ENCODE measurements at places on chromosomes 2 and 18. TPM values are rescaled to one million over a fixed set of nuclear protein-coding genes. Genes with fewer than 3 reads are reported as not detected.

Gene CD28
- not detected for total RNA-seq

Gene CCDC74A
- 17.3 TPM for total RNA-seq

Gene CROCC2
- not detected for total RNA-seq

Gene C2orf49
- total RNA-seq = 17.3 TPM

Gene MYL12A
- total RNA-seq = 322 TPM

Gene GLI2
- total RNA-seq = 30.4 TPM

Gene PSTPIP2
- 0.28 TPM for total RNA-seq

Gene RND3
- 55.6 TPM for total RNA-seq

Gene MLPH
- total RNA-seq = 256 TPM

Gene ACVR1C
- total RNA-seq = not detected

Gene GKN2
- total RNA-seq = 3.7 TPM

Gene NGEF
- total RNA-seq = 16.8 TPM

Gene BAZ2B
- 9.2 TPM for total RNA-seq

Gene B4GALT6
- 9.8 TPM for total RNA-seq

Data from A549 treated with DMSO at 1 μM for 4 hours (cell line).